ENCODE measurements at places on chromosomes 1 and 21. TPM values are rescaled to one million over a fixed set of nuclear protein-coding genes. Genes with fewer than 3 reads are reported as not detected.

Gene ILDR2
- not detected for polyA plus RNA-seq

Gene CHD5
- polyA plus RNA-seq: not detected

Gene ADAMTS5
- 6.5 TPM for polyA plus RNA-seq

DNA sequence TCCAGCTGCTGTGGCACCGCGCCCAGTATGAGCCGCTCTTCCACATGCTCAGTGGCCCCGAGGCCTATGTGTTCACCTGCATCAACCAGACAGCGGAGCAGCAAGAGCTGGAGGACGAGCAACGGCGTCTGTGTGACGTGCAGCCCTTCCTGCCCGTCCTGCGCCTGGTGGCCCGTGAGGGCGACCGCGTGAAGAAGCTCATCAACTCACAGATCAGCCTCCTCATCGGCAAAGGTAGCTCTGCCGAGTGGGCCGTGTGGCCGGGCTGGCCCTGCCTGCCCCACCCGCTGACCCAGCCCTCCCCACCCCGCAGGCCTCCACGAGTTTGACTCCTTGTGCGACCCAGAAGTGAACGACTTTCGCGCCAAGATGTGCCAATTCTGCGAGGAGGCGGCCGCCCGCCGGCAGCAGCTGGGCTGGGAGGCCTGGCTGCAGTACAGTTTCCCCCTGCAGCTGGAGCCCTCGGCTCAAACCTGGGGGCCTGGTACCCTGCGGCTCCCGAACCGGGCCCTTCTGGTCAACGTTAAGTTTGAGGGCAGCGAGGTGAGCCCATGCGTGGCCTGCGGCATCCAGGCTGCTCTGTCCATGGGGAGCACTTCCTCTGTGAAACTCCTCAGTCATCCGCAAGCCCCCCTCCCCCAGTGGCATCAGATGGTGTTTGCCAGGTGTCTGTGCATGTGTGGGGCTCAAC lies 64.2 kb downstream of the PIK3CD start:
- no peak overlapping the region for H3K4me3 ChIP-seq
- H3K27ac ChIP-seq: no peak overlapping the region
- peaks cover 9% of the 10 kb centered on the region for H3K4me1 ChIP-seq
- no peaks in the 10 kb centered on the region for H3K27me3 ChIP-seq
- no peaks in the 10 kb centered on the region for H3K36me3 ChIP-seq

- H3K4me3 ChIP-seq: no peak overlapping the region
- H3K27me3 ChIP-seq: no peaks in the 10 kb centered on the region
- DNase-seq: no peak
- H3K4me1 ChIP-seq: no peaks in the 10 kb centered on the region
- H3K36me3 ChIP-seq: no peaks in the 10 kb centered on the region
These were observed 510.1 kb downstream of the PLA2G4A start for GRCh38 chr1:187338762-187339412.

- no peak overlapping the region for H3K27ac ChIP-seq
- H3K4me3 ChIP-seq: no peak overlapping the region
- no peaks in the 10 kb centered on the region for H3K36me3 ChIP-seq
- no peaks in the 10 kb centered on the region for H3K4me1 ChIP-seq
These were observed 23.8 kb upstream of the LDLRAP1 start for GRCh38 chr1:25519624-25520023.

DNA sequence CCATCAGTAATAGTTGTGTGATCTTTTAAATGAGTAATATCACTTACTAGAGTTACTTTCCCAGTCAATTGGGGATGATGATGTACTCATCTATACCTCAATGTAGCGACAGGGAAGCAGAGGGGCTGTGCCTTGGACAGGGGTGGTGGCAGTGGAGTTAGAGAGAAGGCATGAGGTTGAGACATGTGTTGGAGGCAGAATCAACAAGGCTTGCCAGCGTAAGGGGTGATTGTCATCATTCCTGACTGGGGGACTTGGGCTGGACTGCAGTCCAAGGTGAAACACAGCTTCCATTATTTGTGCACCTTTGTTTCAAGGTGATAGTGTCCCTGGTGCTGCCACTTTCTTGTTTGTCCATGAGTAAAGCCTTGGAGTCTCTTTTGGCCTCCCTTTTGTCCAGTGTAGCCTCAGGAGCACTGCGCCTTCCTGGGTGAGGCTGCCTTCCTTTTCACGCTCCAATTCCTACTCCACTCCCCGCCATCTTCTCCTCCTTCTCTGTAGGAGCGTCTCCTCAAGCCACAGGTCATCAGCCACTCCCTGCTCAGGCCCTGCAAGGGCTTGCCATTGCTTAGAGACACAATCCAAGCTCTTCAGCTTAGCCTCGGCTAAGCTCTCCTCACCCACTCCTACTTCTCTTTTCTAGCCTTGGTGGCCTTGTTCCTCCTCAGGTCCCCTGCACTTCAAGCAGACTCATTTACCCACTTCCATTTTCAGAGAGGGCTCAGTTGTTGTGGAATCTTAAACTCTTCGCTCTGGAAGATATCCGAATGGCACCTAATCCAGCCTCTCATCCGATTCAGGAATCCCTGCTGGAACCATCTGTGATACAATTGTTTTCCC lies 77.6 kb upstream of the CD34 start:
- H3K4me1 ChIP-seq: no peaks in the 10 kb centered on the region
- H3K27ac ChIP-seq: no peak overlapping the region
- H3K27me3 ChIP-seq: peaks cover 12% of the 10 kb centered on the region
- no peak for DNase-seq
- H3K36me3 ChIP-seq: no peaks in the 10 kb centered on the region

- H3K4me3 ChIP-seq: peak within 1 kb of the TSS; percentile 90
- peak; percentile 96 for DNase-seq
- peaks cover 37% of the 10 kb centered on the region for H3K4me1 ChIP-seq
- H3K27me3 ChIP-seq: 0 out of 2 replicates have a peak, but pooled peaks cover 1% of the 10 kb centered on the region
- peak within 1 kb of the TSS; percentile 83 for H3K27ac ChIP-seq
These were observed at the start of gene ARHGEF11 for GRCh38 chr1:157045250-157046218. TSS of gene ARHGEF11 (minus strand) at chr1:157045742. CDS start at chr1:157044330, 1,412 bp downstream.

DNA sequence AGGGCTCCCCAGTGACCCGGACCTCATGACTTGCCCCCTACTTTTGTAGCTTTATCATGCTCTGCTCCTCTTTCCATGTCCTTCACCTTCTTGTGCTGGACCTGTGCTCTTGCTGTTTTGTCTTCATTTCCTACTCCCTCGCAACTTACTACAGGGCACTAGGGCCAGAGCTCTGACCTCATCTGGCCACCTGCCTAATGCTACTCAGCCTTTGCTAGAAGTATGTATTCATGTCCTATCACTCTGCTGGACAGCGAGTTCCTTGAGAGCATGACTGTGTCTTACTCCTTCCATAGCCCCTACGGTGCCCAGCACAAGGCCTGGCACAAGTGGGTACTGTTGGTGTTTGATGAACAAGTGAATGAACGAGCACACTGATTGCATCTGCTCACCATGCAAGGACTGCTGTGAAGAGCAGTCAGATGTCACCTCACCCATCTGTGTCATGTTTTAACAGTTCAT lies 1.9 kb downstream of the MTFR1L start:
- H3K4me1 ChIP-seq: peaks cover 25% of the 10 kb centered on the region
- H3K36me3 ChIP-seq: no peaks in the 10 kb centered on the region
- no peaks in the 10 kb centered on the region for H3K27me3 ChIP-seq
- DNase-seq: peak; percentile 70

DNA sequence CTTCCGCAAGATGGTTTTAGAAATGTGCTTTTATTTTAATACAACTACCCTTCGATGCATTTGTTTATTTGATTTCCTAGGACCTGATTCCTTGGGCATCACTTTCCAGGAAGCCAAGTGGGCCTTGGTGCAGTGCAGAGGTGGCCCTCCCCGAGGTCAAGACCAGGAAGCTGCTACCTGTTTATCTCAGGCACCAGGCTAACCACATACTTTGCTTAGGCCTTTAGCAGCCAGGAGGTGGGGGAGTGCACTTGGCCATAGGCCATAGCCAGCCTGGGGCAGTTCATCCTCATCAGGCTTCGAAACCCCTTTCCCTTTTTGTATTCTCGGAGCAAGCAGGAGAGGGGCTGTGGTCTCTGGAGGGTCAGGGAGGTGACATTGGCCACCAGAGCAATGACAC lies 45.4 kb downstream of the SMYD2 start:
- peaks cover 3% of the 10 kb centered on the region for H3K4me1 ChIP-seq
- no peak overlapping the region for H3K4me3 ChIP-seq
- DNase-seq: no peak
- no peaks in the 10 kb centered on the region for H3K27me3 ChIP-seq

- DNase-seq: peak; percentile 66
- peak overlapping the region; percentile 35 for H3K27ac ChIP-seq
- peaks cover 32% of the 10 kb centered on the region for H3K36me3 ChIP-seq
- H3K4me1 ChIP-seq: peaks cover 57% of the 10 kb centered on the region
These were observed 40.9 kb downstream of the CLIC4 start for GRCh38 chr1:24786191-24786590.

GRCh38 chr1:87644579-87645190 lies 316.0 kb downstream of the LMO4 start:
- no peaks in the 10 kb centered on the region for H3K27me3 ChIP-seq
- H3K4me3 ChIP-seq: no peak overlapping the region
- H3K4me1 ChIP-seq: peaks cover 26% of the 10 kb centered on the region
- DNase-seq: peak; percentile 83
- peak overlapping the region; percentile 84 for H3K27ac ChIP-seq
- H3K36me3 ChIP-seq: no peaks in the 10 kb centered on the region
